ENCODE measurements at places on chromosomes 3 and 15.

- peak; percentile 54 for DNase-seq
Observed at GRCh38 chr3:76107935-76108570, 322.7 kb upstream of the ZNF717 start.

DNA sequence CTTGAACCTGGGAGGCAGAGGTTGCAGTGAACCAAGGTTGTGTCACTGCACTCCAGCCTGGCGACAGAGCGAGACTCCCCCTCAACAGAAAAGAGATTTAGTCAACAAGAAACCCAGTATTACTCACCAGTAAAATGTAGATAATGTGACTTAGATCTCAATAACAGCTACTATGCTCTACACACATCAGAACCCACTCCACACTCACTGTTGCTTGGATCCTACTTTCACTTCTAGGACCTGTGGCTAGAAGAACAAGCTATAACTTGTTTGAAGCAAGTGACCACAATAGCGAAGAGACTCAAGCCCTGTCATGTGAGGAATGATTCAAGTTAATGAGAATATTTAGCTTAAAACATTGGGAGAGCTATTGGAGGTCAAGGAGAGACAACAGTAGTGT lies 100.7 kb downstream of the ANXA2 start:
- no peak for DNase-seq

DNA sequence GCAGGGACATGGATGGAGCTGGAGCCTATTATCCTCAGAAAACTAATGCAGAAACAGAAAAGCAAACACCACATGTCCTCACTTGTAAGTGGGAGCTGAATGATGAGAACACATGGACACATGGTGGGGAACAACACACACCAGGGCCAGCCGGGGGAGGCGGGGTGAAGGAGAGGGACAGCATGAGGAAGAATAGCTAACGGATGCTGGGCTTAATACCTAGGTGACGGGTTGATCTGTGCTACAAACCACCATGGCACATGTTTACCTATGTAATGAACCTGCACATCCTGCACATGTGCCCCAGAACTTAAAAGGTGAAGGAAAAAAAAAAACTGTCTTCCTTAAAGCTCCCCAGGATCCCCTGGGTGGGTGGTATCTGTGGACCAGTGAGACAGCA lies 87.1 kb downstream of the ADAMTS17 start:
- DNase-seq, result no peak

DNA sequence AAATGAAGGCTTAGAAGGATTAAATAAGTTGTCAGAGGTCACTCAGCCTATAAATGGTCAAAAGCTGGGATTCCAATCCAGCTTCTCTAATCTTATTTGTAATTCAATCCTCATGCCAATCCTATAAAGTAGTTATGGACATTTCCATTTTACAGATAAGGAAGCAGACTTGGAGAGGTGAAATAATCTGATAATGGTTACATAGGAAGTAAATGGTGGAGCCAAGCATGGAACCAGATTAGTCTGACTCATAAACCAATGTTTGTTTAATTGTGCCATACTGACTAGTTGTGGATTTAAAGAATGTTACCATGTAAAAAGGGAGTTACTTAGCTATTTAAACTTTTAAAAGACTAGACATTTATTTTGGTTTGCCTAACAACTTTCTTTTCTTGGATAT lies 59.7 kb downstream of the KCNAB1 start:
- DNase-seq, result peak; percentile 69

DNA sequence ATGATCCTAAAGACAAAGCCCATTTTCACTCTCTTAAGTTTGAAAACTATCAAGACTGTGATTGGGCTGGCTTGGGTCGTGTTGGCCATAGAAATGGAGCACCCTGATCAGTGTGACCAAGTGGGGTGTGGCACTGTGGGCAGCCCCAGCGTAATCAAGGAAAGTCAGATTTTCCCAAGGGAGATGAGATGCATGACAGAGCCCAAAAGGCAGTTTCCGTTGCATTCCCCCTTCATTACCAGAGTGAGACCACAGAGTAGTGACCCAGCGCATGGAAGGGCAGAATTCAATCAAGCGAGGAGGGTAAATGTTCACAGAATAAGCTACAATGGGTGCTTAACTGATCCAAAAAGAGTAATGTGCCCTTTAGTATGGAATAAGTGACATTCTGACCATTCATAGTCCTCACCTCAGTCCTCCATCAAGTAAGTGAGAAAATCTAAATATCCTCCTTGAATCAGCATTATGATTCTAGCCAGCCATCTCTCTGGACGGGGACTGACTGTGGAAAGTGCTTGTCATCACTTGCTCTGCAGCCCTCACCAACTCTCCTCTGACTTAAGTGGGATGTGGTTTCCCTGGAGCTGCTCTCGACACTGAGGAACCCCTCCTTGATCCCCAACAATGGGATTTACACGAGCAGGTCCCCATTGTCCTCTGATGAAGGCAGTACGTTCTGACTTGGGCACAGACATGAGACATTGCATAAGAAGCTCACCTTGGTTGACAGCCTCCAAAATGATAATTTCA lies 430.5 kb downstream of the OCA2 start:
- DNase-seq, result no peak

GRCh38 chr15:64224511-64224910 lies 61.7 kb upstream of the PPIB start:
- DNase-seq, result peak; percentile 77

DNA sequence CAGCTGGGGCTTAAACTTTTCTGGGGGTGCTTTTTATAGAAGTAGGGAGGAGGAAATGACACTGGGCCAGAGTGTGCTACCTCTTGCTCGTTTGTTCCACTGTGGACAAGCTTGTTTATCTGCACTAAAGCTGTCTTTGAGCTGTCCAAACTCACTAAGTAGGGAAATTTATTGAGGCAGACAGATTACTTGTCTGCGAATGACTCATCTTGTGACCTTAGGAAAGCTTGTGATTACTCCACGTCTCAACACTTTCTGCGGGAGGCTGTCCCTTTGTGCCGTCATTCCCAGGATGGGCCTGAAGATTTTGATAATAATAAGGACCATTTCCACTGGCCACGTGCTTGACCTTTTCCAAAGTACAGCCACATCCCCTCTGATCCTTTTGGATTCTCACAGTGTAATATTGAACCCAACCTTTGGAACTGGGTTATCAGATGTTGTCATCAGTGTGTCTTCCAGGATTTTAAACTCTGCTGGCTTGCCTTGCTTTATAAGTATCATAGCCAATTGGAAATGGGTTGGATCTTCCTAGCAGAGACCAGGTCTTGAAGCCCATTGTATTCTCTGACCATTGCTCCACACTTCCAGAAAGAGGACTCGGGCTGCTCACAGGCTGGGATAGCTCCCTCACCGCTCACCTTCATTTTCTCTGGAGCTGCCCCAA lies 84.7 kb downstream of the AGBL1 start:
- peak; percentile 0 for DNase-seq

DNA sequence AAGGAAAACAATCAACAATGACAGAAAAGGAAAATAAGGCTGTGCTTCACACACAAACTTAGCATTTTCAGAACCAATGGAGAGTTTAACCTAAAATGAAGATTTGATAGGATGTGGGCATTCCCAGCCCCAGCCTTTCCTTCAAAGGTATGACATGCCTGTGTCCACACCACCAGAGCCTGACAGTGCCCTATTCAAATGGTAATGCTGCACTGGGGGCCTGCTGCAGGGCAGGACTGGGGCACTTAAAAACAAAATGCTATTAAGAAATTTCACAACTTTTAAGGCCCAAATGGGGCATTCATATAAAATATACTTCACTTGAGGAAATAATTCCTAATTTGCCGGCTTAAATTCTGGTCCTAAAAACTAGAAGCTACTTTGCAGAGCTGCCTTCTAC lies 30.9 kb upstream of the TKT start:
- no peak for DNase-seq

DNA sequence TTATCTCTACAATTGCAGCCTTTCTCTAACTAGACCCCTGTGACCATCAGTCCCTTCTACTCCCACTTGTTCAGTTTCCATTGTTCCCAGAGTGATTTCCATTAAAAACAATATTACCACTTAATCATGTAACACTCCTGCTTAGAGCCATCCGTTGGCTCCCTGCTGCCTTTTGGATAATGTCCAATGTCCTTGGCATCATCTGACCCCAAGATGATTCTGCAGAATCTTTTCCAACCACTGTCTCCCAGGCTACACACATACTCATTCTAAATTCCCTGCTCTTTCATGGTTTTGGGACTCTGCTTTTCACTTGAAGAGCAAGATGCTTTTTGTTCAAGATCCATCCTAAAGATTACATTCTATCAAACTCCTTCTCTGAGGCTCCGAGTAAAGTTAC lies 7.1 kb downstream of the KCNH8 start:
- no peak for DNase-seq

- DNase-seq, result no peak
Observed at GRCh38 chr3:10774825-10775224, 41.2 kb upstream of the SLC6A11 start.

- DNase-seq, result no peak
Observed at GRCh38 chr3:76638006-76638405, 401.9 kb upstream of the ROBO2 start.

DNA sequence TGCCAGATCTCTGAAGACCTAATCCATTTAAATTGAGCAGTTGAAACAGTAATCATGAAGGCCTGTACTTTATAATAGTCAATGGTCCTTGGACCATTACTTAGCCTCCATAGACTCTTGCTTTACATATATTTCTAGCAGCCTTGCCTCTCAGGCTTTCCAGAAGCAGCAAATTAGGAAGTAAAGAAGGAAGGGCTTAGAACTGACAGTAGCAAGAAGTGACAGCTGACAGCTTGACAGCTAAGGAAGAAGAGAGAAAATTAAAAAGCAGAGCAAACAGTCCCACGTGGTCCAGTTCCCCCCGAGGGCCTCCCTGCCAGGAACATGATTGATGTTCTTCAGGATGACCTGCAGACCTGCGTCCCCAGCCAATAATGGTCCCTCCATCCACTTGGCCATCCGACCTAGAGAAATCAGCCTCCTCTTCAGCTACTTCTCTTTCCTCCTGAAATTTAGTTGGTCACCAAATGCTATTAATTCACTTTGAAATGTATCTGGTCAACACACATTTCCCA lies 15.0 kb upstream of the PSMD6 start:
- DNase-seq, result no peak

- DNase-seq, result peak; percentile 72
Observed at GRCh38 chr3:15325228-15325627, 7.2 kb downstream of the SH3BP5 start.

DNA sequence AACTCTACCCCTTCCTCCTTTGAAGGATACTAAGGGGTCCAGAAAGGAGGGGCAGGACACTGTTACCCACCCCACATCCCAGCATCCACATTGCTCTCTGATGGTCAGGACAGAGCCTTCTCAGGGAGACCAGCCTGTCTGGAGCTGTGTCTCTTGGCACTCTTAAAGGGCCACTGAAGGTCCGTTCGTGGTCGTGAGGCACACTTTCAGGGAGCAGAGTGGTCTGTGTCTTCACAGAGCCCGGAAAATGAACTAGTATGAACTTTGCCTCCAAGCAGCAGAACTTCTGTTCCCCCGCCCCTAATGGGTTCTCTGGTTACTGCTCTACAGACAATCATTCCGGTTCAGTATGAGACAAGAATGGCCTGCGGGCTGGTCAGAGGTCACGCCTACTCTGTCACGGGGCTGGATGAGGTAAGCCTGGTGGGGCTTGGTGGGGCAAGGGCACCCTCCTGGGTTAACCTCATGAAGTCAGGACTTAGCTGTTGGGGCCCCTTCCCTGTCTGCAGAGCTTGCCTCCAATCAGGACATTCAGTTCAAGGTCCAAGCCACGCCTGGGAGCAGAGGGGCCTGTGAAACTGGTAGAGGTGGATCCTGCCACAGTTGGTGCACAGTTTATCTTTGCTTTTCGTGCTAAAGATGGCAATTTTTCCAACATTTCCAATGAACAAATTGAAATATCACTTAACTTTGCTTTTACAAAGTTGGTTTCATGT lies 33.2 kb downstream of the CAPN3 start:
- no peak for DNase-seq

- DNase-seq, result no peak
Observed at GRCh38 chr15:65857718-65858402, 11.4 kb upstream of the RAB11A start.

DNA sequence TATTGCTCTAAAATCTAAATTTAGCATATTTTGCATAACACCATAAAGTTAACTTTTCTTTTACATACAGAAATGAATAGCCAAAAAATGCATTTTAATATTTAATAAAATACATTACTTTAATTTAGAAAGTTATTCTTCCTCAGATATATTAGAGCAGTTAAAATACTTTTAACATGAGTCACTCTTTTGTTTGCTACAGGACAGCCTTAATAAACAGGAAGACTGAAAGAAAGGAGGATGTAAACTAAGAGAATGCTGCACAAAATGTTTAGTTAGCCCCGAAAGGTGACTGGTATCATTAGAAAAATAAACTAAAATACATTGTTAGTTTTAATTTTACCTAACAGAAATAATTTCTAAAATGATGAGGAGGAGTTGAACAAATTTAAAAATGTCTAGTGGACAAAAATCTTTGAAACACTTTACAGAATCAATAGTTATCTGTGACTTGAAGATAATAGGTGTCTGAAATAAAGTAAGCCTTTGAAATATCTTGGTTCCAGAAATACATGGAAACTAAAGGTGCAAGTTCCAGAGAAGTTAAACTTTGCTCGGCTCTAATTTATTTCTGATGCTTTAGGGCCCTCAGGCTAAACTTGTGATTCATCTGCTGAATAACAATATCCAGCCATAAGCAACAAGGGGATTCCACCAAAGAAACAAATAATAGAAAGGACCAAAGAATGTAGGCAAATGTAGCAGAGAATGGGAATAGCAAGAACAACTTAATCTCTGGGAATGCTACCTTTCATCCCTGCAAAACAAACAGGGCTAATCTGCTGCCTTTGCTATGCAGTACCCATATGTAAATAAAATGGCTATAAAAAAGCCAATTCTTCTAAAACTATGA lies 138.3 kb upstream of the UBP1 start:
- peak; percentile 22 for DNase-seq

GRCh38 chr3:49255718-49256511 lies 21.1 kb downstream of the C3orf62 start:
- no peak for DNase-seq

DNA sequence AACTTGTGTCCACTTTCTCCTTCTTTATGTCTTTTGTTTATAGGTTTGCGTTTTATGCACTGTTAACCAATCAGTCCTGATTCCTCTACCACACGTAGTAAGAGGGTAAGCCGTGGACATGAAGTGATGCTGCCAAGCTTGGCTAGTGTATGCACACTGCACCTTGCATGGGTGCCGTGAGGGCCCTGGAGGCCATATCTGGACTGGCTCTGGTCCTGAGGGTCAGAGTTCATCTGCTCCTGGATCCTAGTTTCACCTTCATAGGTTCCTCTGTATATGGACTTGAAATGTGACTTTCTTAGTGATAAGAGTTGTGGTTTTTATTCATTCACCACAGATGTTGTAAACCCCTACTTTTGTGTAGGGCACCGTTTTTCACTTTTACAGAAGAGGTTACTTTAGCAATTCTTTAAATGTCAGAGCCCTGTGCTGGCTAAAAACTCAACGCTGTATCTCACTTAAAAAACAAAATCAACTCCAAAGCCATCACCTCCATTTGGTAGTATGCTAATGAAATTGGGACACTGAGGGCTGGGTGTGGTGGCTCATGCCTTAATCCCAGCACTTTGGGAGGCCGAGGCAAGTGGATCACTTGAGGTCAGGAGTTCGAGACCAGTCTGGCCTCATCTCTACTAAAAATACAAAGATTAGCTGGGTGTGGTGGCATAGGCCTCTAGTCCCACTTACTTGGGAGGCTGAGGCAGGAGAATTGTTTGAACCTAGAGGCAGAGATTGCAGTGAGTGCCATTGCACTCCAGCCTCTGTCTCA lies 22.9 kb downstream of the SIAH2 start:
- no peak for DNase-seq

All from fibroblast of mammary gland (primary cell).